ENCODE measurements at places on chromosomes 3 and 15.
A peak's percentile ranks its signal among the peaks of the same experiment; 100 is the strongest.

DNA sequence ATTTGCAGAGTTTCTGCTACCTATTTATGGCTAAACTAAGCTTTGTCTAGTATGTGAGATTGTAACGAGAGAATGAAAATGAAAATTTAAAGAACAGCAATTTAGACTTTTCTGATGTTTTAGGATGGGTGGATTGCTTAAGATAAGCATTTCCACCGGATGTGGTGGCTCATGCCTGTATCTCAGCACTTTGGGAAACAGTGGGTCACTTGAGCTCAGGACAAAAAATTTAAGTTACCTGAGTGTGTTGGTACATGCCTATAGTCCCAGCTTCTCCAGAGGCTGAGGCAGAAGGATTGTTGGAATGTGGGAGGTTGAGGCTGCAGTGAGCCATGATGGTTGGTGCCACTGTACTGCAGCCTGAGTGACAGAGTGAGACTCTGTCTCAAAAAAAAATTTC lies 3.3 kb downstream of the PPP4R2 start:
- DNase-seq = no peak

- no peak for DNase-seq
These were observed 108.2 kb downstream of the TP63 start for GRCh38 chr3:189739378-189739777.

DNA sequence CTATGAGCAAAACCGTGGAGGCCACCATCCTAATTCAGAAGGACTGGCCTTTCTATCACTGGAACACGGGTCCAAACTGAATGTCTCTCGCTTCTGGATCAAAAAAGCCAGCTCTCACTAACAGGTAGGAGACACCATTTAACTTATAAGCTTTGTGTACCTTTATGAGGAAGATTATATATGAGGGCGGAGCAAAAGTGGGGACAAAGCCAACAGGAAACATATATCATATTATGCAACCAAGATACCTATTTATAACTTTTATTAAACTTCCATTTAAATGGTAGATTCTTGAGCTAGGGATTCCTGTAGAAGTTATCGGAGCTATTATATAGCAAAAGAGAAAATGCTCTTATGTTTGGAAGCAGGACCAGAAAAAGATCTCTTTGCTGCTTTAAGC lies 78.4 kb downstream of the IGF2BP2 start:
- DNase-seq = no peak

DNA sequence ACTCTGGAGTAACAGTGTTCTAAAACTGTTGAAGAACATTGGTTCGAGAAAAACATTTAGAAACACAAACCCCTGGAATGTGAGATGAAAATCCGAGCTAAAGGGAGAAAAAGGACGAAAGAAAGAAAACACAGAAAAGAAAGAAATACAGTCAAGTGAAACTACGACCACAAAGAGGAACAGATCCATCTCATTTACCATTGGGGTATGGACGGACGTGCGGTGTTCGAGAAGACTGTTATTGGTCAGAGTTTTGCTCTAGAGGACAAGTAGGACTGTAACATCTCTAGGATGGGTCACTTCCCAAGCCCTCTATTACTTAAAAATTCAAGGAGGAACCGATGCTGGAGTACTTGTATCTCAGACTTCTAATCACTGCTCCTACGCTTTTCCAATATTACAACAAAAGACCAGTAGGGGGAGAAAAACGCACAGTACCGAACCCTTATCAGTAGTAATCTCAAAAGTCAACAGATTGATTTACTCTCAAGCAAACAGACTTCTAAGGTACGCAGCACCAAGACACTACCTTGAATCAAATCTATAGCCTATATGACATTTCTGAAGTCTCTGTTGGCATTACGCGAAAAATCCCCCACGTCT lies 1.1 kb upstream of the PIK3CA start:
- DNase-seq = no peak

DNA sequence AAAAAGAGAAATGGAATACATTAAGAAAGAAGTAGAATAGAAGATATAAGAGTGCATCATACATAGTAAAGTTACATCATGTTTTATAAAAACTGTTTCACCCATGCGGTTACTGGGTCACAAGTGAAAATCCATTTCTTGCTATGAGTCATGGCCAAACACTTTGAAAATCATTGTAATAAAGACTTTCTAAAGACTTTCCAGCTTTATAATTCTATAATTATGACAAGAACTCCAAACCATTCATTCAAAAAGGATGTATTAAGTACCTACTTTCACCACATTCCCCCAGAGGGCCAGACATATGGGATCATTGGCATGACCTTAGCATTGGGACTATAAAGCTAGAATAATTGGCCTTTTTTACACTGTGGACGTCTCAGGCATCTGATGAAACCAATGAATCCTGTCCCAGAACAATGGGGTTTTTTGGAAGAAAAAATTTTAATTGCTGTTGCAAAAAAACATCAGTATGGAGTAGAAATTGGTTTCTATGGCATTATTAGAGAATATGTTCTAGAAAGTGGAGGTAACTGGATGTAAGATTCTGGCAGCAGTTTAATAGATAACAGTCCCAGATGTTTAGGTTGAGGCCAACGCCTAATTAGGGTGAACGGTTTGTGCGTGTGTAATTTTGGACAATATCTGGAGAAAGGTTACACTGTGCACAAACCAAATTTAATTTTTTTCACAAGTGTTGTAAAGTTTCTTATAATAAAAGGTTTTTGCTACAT lies 3.3 kb upstream of the SKIC8 start:
- DNase-seq = no peak

DNA sequence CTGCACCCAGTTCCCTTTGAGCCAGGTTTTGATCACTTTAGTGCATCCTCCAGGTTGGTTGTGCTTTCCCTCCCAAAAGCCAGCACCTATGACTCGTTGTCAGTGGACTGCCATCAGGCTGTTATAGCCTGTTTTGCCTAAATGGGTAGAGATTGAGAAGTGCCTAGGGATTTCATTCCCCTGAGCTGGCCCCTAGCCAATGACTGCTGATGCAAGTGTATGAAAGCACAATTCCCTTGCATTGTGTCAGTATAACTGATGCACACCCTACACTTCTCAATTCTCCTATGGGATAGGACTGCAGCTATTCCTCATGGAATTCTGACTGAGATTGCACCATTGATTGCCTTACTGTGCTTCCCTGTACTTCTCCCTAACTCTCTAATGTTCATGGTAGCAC lies 102.1 kb upstream of the ARPP21 start:
- no peak for DNase-seq

GRCh38 chr3:122030381-122031122 lies 8.5 kb upstream of the ILDR1 start:
- DNase-seq = no peak

GRCh38 chr3:72744330-72744729 lies 103.9 kb downstream of the SHQ1 start:
- no peak for DNase-seq

- peak; percentile 82 for DNase-seq
These were observed at the start of gene ULK3 for GRCh38 chr15:74842581-74843444. Gene ULK3, minus strand, starts transcription at chr15:74843156. Its CDS starts 51 bp downstream, at chr15:74843105.

DNA sequence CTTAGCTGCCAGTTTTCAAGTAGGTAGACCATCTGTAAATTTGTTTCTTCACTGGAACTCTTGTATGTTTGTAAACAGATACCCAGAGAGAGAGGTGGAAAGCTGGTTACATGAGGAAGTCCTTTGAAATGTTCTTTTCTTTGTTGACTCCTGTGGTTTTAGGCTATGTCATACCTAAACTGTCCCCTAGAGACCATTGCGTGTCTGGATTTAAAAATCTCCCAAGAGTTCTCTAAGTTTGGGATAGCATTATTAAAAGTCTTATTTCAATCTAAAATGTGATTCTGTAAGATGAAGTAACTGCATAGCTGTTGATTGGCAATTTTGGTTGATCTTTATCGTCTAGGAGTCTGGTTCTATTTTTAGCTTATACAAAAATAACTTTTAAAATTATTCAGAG lies 127.2 kb downstream of the GHSR start:
- no peak for DNase-seq

GRCh38 chr3:73685061-73685460 lies 60.3 kb upstream of the PDZRN3 start:
- DNase-seq = no peak

DNA sequence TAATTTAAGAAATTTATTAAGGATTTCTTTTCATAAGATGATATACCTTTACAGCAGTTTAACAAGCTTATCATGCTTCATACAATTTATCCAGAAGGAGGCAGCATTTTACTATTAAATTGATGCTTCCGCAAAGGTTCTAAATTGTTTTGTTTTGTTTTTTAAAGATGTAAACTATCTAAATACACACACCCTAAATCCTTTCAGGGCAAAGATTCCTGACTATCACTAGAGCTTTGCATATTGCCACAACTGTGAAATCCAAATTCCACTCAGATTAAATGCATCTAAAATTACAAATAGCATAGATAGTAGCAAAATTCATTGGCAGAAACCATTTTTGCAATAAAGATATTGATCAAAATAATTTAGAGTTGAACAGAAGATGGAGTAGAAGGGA lies 44.5 kb upstream of the CCNL1 start:
- no peak for DNase-seq

- DNase-seq = no peak
These were observed 65.6 kb downstream of the SPSB4 start for GRCh38 chr3:141116721-141117120.

DNA sequence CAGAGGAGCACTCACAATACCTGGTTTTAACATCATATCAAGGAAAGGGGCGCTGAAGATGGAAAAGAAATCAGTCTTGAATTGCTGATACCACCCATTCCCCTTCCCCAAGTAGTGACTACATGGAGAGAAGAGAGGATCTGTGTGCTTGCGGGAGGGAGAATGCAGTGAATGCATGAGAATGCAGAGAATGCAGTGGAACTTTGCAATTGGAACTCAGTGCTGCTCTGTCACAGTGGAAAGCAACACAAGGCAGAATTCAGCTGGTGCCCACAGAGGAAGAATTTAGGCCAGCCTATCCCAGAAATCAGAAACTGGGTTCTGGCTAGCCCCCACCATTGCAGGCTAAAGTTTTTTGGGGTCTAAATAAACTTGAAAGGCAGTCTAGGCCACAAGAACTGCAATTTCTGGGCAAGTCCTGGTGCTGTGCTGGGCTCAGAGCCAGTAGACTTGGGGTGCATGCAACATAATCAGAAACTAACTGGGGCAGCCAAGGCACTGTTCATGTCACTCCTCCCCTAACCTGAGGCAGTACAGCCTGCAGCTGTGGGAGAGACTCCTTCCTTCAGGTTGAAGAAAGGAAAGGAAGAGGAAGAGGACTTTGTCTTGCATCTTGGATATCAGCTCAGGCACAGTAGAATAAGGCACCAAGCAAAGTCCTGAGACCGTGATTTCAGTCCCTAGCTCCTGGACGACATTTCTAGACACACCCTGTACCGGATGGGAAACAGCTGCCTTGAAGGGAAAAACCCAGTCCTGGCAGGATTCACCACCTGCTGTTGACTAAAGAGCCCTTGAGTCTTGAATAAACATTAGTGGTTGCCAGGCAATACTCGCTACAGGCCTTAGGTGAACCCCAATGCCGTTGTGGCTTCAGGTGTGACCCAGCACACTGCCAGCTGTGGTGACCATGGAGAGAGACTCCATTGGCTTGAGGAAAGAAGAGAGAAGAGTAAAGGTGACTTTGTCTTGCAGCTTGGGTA lies 329.3 kb downstream of the TBL1XR1 start:
- DNase-seq = no peak

DNA sequence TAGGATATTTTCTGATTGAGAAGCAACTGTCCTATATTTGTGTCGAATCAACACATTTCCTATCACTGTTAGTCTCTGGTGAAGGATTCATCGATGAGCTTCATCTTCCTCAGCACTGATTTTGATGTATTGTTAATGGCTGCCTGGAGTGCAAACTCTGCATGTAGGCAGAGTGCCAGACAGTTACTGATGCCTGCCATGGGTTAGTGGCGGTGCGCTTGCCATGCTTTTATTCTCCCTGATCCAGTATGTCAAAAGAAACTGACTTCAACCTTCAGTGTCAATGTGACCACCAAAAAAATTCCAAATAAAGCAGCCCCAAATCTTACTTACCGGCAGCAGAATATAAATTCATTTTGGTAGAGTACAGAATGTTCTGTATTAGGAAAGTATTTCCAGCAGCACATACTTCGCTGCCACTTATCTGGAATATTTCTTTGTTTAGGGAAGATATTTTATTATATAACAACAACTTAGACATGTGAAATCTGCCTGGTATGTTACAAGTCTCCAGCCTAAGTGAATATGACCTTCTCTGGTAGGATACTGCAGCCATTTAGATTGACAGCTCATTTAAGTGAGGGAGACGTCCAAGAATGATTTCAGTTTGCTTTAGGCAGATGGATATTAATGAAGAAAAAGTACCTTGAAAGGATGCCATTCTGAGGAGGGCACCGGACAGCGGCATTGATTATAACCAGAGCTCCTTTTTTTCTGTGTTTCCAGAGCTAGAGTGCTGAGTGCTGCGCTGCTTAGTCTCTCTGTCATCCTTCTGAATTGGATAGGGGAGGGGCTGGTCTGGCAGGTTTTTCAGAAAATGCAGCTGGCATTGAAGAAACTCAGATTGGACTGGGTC lies 59.9 kb downstream of the ARHGEF26 start:
- no peak for DNase-seq

DNA sequence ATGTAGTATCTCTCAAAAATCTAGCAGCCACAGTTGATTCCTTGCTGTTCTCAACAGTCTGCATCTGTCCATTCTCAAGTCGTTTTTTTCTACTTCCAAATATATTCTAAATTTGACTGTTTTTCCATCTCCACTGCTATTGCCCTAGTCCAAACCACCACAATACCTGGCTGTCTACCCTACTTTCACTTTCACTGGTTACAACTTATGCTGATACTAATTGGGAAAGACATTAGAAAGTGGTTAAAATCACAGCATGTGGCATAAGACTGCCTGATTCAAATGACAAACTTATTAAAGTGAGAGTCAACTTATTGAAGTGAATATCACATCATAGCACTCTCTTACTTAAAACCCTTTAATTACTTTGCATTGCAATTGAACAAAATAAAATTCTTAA lies 72.6 kb downstream of the CHST2 start:
- no peak for DNase-seq

- DNase-seq = no peak
These were observed 22.2 kb downstream of the UACA start for GRCh38 chr15:70741107-70741531.

GRCh38 chr15:63473007-63473748 lies 31.2 kb upstream of the USP3 start:
- no peak for DNase-seq

- no peak for DNase-seq
These were observed 262.5 kb downstream of the PLOD2 start for GRCh38 chr3:145898487-145898886.

DNA sequence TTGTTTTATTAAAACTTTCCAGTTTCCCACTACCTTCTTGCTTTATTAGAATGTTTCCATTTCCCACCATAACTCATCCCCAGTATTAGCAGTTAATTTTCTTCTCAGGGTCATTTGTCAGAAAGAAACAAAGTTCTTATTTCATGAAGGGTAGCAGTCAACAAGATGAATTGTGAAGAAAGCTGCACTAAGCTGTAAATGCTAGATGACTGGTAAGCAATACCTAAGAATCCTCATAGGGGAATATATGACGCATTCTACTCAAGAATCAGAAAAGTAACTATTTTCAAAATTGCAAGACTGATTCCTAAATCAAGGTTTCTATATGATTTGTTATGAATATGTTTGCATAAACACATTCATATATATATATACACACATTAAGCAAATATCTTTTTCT lies 48.8 kb upstream of the WDR5B start:
- DNase-seq = no peak
